ENCODE measurements at places on chromosomes 1 and 21. TPM values are rescaled to one million over a fixed set of nuclear protein-coding genes. Genes with fewer than 3 reads are reported as not detected.

The AZIN2 gene
- 4.7 TPM for total RNA-seq

The C4BPA gene
- total RNA-seq: not detected

The MTARC1 gene
- 2.6 TPM for total RNA-seq

The IQGAP3 gene
- total RNA-seq: 83.3 TPM

The PRKACB gene
- total RNA-seq: 17.9 TPM

The ZNF593OS gene
- not detected for total RNA-seq

The FCRL4 gene
- total RNA-seq: not detected

The KRTAP21-2 gene
- not detected for total RNA-seq

The KCNA3 gene
- total RNA-seq: 1.6 TPM

The ZMYM4 gene
- 37.7 TPM for total RNA-seq

The LCA5L gene
- total RNA-seq: 1.5 TPM

The KRTAP10-1 gene
- total RNA-seq: not detected

The SNRPE gene
- 86.8 TPM for total RNA-seq

The MEGF6 gene
- 0.77 TPM for total RNA-seq

The SPAG17 gene
- total RNA-seq: not detected

The NECTIN4 gene
- total RNA-seq: 0.11 TPM

The KCNQ4 gene
- not detected for total RNA-seq

The TCEA3 gene
- total RNA-seq: 6.8 TPM

The RHD gene
- not detected for total RNA-seq
